Posterior vena cava (tissue), 2 donors: ENCODE measurements at places on chromosomes 7 and 10. TPM values are rescaled to one million over a fixed set of nuclear protein-coding genes. Genes with fewer than 3 reads are reported as not detected.

GRCh38 chr7:50661345-50662040 lies 96.3 kb upstream of the DDC start:
- peak; percentile 76 for DNase-seq

GRCh38 chr10:101080933-101081931 lies 19.4 kb downstream of the KAZALD1 start:
- no peak for DNase-seq

DNA sequence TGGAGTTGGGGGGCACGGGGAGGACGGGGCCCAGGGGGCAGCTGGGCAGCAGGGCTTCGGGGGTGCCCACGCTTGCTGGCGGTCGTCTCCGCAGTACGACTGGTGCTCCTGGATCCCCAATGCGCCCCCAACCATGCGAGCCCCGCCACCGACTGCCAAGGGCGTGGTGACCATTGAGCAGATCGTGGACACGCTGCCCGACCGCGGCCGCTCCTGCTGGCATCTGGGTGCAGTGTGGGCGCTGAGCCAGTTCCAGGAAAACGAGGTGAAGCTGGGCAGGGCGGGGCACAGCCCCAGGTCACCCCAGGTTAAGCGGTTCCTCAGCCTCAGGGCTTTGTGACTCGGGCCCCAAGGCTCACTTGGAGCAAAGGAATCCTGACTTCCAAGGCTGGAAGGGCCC lies 70.0 kb downstream of the ALOX5 start:
- peak; percentile 76 for DNase-seq

GRCh38 chr7:142939226-142939910 lies at the start of gene LLCFC1:
Gene LLCFC1, plus strand, starts transcription at chr7:142939484. Its CDS starts 138 bp downstream, at chr7:142939622.
- DNase-seq: no peak

DNA sequence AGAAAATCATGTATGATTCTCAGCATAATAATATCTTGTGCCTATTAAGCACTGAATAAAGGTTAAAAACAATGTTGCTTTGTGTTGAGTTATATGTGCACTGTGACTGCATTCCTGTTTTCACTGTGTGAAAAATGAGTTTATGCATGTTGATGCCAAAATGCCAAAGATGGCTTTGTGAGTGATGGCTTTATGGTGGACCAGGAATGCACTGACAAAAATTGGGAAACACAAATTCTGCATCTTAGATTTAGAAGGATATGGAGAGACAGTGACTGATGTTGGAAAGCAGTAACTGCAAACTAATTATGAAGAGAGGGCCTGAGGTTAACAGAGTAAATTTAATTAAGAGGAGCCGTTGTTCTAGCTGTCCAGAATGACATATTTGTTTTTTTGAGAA lies 440.4 kb downstream of the KIF20B start:
- no peak for DNase-seq

- no peak for DNase-seq
These were observed 13.5 kb downstream of the GHRHR start for GRCh38 chr7:30977222-30977621.

DNA sequence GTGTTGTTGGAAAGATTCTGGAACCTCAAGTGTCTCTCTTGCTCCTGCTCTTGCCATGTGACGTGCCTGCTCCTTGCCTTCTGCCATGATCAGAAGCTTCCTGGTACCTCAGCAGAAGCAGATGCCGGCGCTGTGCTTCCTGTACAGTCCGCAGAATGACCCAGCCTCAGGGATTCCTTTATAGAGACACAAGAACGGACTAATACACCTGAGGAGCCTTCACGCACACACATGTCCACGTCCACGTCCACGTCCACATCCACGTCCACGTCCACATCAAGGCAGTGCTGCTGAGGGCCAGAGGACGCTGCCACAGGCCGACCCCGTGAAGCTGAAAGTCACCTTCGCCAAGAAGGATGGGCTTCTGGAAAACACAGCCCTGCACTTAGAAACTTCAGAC lies 190.1 kb downstream of the MAD1L1 start:
- DNase-seq: peak; percentile 29

- no peak for DNase-seq
These were observed 9.6 kb upstream of the CFAP70 start for GRCh38 chr10:73368238-73368637.

BET1 gene
- 17.0 TPM for total RNA-seq

GRCh38 chr7:33044986-33045385 lies 17.6 kb downstream of the NT5C3A start:
- no peak for DNase-seq

GRCh38 chr10:30284865-30285594 lies 64.0 kb downstream of the MTPAP start:
- no peak for DNase-seq
